Hematopoietic multipotent progenitor cell treated with erythropoietin and hydrocortisone succinate and interleukin-3 and kit ligand, for 4 days (in vitro differentiated cells): ENCODE measurements at places on chromosomes 4 and X.

GRCh38 chrX:41047878-41048534, 37.2 kb upstream of the USP9X start:
- no peak for DNase-seq

- no peak for DNase-seq
These were observed 516.2 kb upstream of the ADGRL3 start for GRCh38 chr4:60683973-60684372.

- no peak for DNase-seq
These were observed 43.3 kb upstream of the PRDM8 start for GRCh38 chr4:80153874-80154544.

DNA sequence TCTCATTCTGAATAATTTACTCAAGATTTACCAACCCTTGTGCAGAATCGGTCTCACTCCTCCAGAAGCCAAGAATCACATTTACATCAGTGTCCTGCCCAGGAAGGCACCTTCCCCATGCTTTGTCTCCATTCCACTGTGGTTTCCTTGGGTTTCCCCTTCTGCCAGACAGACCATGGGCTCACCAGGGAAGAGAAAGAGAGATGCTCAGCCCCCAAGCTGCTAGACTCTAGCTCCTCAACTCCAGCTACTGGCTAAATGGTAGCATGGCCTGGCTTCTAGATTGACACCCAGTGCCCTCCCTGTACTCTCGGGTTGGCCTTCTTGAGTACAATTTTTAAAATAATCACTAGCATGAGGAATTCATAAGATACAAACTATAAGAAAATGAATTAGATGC, 12.9 kb downstream of the TLR10 start:
- no peak for DNase-seq

GRCh38 chrX:42978655-42979379, 200.9 kb upstream of the PPP1R2C start:
- no peak for DNase-seq

- DNase-seq: no peak
These were observed 218.6 kb downstream of the PRDM5 start for GRCh38 chr4:120703908-120704307.

GRCh38 chrX:153882086-153882498, 3.9 kb downstream of the L1CAM start:
- no peak for DNase-seq

GRCh38 chrX:2452317-2452784, 48.4 kb downstream of the DHRSX start:
- no peak for DNase-seq

DNA sequence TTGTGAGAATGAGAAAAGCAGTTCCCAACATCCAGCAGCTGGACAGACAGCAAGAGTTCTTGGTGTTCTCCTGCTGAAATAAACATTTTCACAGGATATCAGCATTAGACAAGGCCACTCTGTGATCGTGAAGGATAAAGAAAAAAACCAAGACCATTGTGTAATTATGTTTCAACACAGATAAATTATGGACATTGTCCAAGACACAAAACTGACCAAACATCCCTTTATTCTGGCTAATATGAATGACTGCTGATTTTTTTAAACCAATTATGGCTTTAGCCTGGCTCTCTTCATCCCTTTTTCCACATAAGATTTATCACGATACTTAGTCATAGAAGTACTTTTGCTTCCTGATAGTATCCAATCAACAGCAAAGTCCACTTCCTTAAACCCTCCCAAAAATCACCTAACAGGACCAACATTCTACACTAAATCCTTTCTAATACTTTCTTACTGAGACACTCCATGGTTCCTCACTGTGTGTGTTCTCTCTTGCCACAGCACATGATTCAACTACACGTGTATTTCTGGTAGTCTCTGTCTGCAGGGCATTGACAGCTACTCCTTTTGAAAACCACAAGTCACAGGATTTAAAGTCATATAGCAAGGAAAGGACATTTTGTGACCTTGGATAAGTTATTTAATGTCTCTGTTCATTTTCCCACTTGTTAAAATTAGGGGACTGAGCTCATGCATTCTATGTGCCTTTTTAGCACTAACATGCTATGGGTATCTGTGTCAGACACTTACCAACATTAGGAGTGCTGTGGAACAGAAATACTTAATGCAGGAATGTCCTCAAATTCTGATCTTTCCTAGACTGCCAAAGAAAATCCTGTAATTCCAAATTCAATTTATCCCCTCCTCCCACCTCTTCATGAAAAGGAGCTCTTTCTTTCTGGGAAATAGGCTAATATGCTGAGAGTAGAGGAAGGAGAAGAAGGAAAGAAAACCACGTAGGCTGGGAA, 137.2 kb upstream of the PGRMC2 start:
- DNase-seq: no peak

DNA sequence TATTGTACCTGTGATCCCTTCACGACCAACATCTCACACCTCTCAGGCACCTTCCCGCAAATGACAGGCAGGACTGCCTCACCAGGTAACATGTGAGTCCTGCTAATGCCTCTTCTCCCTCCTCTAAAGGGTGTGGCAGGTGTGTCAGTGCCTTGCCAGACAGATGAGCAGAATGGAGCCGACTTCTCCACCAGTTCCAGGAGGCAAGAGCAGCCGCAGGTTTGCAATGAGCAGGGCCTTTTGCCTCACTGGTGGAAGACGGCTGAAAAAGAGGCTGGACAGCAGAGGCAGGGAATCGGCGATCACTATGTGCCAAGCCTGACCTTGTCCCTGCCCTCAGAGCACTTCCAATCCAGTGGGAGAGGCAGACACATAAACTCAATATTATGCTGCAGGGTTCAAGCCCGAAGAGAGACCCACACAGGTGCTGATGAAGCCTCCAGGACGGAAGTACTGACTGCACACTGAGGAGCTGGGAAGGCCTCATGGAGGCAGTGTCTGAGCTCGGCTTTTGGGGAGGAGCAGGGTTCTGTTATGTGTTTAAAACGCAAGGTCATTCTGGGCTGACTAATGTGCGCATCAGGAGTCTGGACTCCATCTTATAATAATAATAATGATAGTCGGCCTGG, 57.9 kb downstream of the C4orf50 start:
- DNase-seq: no peak

DNA sequence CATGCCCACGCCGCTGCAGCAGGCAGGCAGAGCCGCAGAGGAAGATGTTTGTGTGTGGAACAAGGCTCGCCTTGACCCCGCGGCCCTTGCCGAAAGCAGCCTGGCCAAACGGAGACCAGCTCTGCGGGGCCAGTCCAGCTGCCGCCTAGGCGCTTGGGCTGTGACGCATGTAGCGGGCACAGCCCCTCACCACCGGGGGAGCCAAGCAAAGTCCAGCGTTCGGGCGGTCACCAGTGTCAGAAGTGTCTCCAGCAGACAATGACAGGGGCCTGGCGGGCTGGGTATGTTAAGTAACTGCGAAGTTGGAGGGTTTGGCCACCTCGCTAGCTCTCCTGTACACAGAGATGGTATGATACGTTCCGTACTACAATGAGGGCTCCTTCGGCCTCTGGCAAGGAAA, 1.3 kb downstream of the AMER1 start:
- peak; percentile 0 for DNase-seq

DNA sequence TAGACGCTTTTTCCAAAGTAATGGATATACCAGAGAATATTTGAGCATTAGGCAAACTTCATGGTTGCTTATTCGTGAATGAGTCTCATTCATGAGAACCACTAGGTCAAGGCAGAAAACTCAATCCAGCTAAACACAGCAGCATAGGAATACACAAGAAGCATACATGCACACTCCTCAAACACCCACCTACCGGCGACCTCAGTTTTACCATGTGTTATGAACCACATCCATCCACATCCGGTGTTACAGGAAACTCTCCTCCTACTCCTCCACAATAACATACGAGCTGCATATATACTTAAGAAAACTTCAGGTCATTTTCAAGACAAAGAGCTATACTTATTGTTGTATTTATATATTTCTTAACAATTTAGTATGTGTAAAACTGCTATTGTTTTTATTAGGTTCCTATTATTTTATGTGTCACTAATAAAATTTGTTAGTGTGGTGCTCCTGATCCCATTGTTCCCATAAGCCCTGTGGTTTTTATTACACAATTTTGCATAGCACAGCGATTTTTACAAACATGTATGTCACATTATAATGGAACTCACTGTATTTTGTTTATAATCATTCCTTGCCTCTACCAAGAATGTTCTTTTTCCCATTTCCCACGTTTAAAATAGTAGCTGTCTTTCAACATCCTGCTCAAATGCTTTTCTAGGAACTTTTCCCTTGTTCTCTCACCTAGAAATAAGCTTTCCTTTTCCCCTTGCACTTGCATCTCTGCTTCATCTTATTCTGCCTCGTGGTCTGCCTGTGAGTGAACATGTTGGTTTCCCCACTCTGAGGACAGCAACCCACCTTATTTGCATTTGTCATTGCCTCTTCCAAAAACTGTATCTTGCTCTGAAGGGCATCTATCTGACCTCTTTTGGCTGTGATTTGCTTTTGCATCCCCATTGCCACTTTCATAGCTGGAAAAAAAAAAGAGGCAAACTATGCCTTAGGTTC, 48.3 kb downstream of the STBD1 start:
- DNase-seq: no peak

- no peak for DNase-seq
These were observed 9.2 kb downstream of the PWWP3B start for GRCh38 chrX:106177106-106177981.

- no peak for DNase-seq
These were observed 99.6 kb upstream of the TMEM150C start for GRCh38 chr4:82661181-82661992.

DNA sequence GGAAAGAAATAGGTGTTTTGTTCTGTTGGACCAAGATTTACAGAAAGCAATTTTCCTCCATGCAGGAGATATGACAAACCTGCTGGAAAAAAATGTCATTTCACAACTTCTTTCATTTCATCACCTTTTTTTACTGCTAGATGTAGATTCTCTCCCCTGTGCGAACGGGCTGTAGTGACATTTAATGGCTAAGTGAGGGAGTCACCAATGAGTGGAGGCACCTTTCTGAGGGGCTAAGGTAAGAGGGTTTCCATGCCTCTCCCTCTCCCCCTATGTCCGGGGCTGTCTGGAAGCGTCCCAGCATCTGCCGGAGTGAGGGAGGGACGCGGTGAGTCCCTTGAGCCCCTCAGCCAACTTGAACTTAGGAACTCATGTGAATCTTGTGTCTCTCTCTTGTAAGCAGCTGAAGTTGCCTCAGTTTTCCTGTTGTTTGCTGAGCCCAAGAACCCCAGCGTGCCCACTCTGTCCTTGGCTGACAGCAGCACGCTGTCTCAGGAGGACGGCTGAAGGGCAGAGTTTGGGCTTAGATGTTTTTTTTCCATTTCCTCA, 42.3 kb downstream of the DCTD start:
- no peak for DNase-seq

- DNase-seq: peak; percentile 78
These were observed at the start of gene TLR2 for GRCh38 chr4:153684182-153684970. TLR2 (plus strand) TSS chr4:153684280; CDS start chr4:153702908, 18,628 bp downstream.

- DNase-seq: no peak
These were observed 22.3 kb downstream of the MORF4L2 start for GRCh38 chrX:103663981-103664762.

GRCh38 chr4:170400361-170400760, 310.6 kb upstream of the AADAT start:
- DNase-seq: no peak

- DNase-seq: no peak
These were observed 35.2 kb downstream of the SEPTIN11 start for GRCh38 chr4:76984788-76985211.

DNA sequence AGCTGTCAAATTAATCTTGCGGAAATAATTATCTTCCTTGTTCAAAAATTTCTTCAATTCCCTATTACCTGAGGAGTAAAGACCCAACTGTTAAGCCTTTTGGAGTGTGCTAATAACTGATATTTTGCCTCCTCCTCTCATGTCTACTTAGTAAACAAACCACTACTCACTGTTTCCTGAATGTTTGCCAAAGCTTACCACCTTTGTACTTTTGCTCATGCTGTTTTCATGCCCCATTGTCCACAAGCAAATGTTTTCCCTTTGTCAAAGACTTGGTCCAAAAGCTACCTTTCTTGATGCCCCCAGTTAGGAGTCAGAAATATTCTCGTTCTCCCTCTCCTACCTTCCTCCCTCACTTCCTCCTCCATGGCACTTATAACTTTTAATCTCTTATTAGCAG, 226.1 kb downstream of the ENOX2 start:
- DNase-seq: no peak

- DNase-seq: no peak
These were observed 75.5 kb upstream of the ADRA2C start for GRCh38 chr4:3690551-3691152.

DNA sequence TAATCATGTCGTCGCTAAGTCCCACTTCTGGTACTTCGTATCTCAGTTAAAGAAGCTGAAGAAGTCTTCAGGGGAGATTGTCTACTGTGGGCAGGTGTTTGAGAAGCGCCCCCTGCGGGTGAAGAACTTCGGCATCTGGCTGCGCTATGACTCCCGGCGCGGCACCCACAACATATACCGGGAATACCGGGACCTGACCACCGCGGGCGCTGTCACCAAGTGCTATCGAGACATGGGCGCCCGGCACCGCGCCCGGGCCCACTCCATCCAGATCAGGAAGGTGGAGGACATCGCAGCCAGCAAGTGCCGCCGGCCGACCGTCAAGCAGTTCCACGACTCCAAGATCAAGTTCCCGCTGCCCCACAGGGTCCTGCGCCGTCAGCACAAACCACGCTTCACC, 11.3 kb downstream of the PNCK start:
- DNase-seq: peak; percentile 50

DNA sequence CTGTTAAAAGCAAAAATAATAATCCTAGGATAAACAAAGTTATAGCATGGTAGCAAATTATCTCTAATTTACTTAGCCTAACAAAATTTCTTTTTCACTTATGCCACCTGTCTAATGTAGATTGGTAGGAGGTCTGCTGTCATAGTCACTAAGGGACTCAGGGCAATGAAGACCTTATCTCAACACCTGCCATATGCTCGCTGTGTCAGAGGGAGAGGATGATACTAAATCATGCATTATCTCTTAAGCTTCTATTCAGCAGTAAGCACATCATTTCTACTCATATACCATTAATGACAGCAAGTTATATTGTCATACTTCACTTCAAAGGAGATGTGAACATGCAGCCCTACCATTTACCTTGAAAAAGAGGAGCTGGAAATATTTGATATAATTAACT, 44.1 kb downstream of the AFM start:
- no peak for DNase-seq

GRCh38 chrX:69319376-69319775, 154.1 kb upstream of the PJA1 start:
- DNase-seq: no peak
